Smooth muscle cell of the umbilical artery (primary cell): ENCODE measurements at places on chromosomes 12 and 14. TPM values are rescaled to one million over a fixed set of nuclear protein-coding genes. Genes with fewer than 3 reads are reported as not detected.

Gene INSM2
- total RNA-seq: not detected in 2 replicates

Gene TGM1
- total RNA-seq: 0.74 and 2.1 TPM in 2 replicates

Gene MYH6
- total RNA-seq: not detected in 2 replicates

Gene SLC22A17
- 30.4 and 54.9 TPM in 2 replicates for total RNA-seq

Gene TPPP2
- total RNA-seq: not detected in 2 replicates

Gene TAS2R8
- not detected in 2 replicates for total RNA-seq

Gene LRFN5
- 5.6 and 9.2 TPM in 2 replicates for total RNA-seq

Gene ITFG2
- 13.7 and 15.0 TPM in 2 replicates for total RNA-seq

Gene KRT85
- not detected in 2 replicates for total RNA-seq

Gene FERMT2
- 143 and 184 TPM in 2 replicates for total RNA-seq

Gene TBPL2
- total RNA-seq: not detected in 2 replicates

Gene AMDHD1
- 0.28 and 0.59 TPM in 2 replicates for total RNA-seq

Gene DEGS2
- not detected in 2 replicates for total RNA-seq

Gene MAPK1IP1L
- total RNA-seq: 17.8 and 30.9 TPM in 2 replicates

Gene PMEL
- total RNA-seq: 1.1 TPM in 1 of 2 replicates, not detected in the other

Gene CEBPE
- total RNA-seq: not detected in 2 replicates

Gene ALDH1L2
- 80.1 and 91.5 TPM in 2 replicates for total RNA-seq

Gene ADGRD1
- 0.05 and 2.4 TPM in 2 replicates for total RNA-seq

Gene PRKD1
- total RNA-seq: 19.6 and 23.0 TPM in 2 replicates

Gene REP15
- 2.1 and 5.0 TPM in 2 replicates for total RNA-seq

Gene STON2
- total RNA-seq: not detected in 2 replicates

Gene PLEKHD1
- not detected in 2 replicates for total RNA-seq

Gene OR11G2
- not detected in 2 replicates for total RNA-seq

Gene BORCS5
- 11.9 and 13.3 TPM in 2 replicates for total RNA-seq
